ENCODE measurements at places on chromosomes 12 and 14.

DNA sequence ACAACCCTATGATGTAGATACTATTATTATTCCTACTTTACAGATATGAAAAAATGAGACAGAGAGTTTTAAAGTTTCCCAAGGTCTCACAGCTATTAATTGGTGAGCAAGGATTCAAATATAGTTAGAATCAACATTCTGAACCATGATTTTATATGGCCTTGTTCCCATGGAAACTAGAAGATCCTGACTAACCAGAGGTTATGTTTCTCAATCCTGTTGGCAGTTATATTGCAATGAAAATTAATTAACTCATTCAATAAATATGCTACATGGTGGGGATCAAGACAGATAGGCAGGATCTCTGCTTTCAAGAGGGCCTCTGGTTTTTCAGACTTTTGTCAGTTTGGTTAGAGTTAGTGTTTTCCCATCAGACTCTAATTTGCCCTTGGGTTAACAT is 9.3 kb upstream of the FUT8 start:
- DNase-seq, result no peak

DNA sequence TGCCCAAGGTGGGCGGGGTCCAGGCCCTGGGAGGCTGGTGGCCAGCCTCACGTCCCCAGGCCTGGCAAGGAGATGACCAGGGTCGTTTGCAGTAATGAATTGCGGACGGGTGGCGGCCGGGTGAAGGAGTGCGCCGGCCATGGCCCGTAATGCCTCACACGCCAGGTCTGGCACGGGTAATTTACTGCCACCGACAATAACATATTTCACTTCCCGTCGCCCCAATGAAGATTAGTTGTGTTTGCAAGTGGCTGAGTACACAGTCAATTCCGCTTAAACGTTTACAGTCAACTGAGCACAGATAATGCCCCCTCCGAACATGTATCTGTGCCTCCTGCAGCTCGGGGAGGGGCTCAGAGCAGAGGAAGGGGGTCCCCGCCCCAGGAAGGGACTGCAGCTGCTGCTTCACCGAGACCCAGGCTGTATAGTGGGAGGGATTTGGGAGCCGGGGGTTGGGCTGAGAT is 48.3 kb downstream of the MVK start:
- DNase-seq, result no peak

GRCh38 chr12:104719700-104720338 is 238.3 kb downstream of the SLC41A2 start:
- DNase-seq, result no peak

DNA sequence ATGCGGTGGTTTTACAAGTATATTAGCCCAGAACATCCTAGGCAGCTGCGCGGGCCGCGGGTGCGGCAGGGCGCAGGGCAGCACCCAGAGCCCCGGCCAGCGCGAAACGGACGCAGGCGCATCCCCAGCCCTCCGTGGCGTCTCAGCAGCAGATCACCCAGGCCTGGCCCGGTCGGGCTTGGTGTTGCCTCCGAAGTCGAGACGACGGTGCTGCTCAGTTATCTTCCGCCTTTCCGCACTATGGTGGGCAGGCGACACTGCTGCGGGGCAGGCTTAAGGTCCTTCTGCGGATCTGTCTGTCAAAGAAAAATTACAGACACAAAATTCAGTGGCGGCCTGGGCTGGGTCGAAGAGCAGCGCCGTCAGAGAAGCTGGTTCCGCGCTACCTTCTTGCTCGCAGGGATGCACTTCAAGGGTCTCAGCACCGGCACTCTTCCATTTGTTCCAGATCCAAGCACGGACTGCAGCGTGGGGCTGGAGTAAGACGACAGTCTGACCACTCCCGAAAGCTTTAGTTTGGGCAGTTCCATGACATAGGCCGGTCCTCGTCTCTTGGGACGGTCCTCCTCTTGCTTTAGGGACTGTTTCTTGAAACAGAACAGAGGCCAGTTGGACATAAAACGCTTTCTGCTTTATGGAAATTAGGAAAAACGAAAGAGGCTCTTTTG is 75.8 kb downstream of the MOK start:
- no peak for DNase-seq

DNA sequence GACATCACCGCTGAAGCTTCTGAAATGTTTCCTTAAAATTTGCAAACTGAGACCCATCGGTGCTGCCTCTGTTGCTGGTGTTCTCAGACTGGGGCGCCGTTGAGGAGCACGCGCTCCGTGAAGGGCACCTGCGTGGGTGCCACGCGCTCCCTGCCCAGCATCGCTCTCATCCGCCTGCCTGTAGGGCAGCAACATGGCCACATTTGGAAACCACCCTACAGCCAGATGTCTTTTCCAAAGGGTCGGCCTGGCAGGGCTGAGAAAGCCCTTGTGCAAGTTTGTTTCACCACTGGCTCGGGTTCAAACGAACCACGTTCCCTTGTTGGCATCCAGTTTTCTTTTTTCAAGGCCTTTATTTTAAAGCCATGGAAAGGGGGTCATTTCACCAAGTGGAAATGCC is 13.9 kb downstream of the ADGRD1 start:
- DNase-seq, result no peak

- no peak for DNase-seq
Observed at GRCh38 chr12:48028541-48029431, 24.5 kb upstream of the COL2A1 start.

- no peak for DNase-seq
Observed at GRCh38 chr12:63206909-63207308, 55.9 kb upstream of the AVPR1A start.

DNA sequence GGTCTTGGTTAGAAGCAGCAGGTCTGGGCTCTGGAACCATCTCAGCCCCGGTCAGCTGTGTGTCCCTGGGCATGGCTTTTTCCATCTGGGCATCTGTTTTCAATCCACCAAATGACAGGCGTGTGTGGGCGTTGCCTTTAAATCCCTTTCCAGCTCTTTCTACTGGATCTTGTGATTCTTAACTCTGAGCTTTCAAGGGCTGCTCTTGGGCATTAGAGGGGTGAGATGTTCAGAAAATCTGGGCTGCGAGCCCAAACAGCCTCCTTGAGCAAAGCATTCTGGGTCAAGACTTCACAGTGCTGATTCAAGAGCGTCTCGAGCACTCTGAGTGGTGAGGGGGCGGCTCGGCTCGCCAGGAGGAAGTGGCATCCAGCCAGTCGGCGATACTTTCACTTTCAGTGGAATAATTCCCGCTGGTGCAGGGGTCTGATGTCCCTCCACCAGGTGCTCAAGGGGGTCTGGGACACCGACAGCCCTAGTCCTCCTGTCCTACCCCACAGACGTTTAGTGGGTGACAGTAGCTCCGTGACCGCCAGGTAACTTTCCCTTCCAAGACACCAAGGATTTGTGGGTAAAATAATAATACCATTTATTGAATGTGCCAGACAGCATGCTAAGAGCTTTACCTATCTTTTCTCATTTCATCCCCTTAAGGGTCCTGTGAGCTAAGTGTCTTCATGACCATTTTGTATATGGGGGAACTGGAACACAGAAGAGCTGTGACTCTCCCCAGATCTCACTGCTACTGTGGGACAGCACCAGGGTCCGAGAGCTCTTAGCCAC is 114.0 kb downstream of the PLXNC1 start:
- peak; percentile 39 for DNase-seq

All from mesothelial cell of epicardium (in vitro differentiated cells).